CD8-positive, alpha-beta memory T cell (primary cell): ENCODE measurements at places on chromosomes 3 and 15.

DNA sequence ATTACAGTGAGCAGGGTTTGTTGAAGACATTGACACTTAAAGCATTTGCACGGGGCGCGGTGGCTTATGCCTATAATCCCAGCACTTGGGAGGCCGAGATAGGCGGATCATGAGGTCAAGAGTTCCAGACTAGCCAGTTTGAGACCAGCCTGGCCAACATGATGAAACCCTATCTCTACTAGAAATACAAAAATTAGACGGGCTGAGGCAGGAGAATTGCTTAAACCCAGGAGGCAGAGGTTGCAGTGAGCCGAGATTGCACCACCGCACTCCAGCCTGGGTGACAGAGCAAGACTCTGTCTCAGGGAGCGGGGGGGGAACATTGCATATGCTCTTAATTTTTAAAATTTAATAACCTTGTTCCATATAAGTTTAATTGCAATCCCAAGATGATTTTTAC is 11.9 kb downstream of the STT3B start:
- DNase-seq: no peak

DNA sequence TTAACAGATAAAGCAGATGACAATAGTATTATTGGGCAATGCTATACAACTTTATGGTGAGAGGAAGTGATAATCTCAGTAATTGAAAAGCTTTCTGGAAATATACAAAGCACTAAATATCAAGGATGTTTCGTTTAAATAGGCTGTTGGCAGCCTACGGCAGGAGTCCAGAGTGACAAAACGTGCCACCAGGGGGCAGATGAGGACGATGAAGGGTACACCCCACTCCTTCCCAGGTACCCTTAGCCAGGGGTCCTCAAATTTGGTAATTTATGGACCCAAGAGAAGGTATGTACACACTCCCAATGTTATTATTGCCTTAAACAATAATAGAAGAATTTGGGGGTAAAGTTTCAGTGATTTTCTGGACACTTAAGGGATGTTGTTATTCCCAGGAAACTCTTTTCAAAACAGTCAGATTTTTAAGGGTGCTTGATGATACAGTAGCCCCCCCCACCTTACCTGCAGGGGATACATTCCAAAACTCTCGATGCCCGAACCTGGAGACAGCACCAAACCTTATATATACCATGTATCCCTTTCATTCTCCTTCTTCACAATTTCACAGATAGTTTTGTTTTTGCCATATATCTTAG is 1.4 kb upstream of the MAGEL2 start:
- DNase-seq: no peak

GRCh38 chr15:79570004-79570403 is 137.9 kb downstream of the MINAR1 start:
- no peak for DNase-seq

DNA sequence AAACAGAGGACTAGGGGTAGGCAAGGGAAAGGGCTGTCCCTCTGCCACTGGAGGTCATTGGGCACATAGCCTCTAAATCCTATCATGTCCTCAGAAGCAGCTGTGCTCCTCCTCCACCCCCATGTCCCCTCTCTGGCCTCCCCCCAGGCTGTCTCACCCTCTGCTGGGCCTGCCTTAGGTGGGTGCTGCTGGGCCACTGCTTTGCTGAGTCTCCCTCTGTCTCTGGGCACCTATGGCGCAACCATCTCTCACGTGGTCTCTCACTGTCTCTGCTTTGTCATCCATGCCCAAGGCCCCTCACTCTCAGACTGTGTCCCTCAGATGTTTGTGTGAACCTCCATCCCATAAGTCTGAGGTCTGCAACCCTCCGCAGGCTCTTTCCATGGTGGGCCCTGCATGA is 35.0 kb upstream of the IQCF6 start:
- no peak for DNase-seq

DNA sequence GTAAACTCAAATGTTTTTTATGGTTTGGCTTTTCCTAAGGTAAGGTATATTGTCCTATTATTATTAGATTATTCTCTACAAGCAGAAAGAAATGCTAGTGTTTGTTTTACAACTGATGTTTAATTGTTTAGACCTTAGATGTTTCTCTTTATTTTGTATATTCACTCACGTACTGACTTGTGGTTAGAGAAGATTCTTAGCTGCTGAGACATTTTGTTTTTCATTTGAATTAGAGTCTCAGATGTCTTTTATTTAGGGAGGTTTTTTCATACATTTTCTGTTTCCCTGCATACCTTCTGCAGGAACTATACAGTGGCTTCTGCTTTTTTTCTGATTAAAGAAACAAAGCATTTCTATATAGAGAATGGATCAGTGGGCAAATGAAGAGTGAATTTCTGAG is 110.9 kb downstream of the MYRIP start:
- no peak for DNase-seq

DNA sequence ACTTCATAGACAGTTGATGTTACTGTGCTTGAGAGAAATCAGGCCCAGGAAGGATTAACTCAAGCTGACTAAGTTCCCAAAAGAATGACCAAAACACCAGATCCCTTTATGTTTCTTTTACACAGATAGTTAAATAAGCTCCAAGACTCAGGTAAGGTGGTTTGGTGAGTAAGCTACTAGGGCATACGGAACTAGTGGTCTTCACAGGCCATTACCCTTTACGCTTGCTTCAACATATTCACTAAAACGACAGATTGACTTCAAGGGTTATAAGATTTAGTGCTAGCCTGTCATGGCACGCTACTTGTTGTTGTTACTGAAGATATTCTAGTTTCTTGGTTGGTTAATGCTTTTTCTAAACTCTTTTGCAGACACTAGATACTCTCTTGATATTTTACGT is 369.3 kb downstream of the LPP start:
- DNase-seq: no peak

DNA sequence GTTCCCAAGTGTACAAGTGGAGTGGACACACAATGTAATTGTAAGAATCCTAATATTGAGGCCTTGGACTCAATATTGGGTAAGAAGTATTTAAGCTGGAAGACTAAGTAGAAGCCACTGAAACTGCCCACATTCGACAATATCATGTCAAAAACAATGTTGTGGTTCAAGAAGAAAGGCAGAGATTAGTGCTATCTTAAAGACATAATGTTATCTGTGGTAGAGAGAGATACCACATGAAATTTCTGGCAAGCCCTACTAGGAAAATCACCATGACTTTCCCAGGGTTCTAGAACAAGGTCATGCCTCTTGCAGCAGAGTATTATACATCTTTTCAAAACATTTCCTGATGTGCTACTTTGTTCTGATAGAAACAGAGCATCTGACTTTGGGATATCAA is 192.6 kb downstream of the RAP2B start:
- DNase-seq: no peak

DNA sequence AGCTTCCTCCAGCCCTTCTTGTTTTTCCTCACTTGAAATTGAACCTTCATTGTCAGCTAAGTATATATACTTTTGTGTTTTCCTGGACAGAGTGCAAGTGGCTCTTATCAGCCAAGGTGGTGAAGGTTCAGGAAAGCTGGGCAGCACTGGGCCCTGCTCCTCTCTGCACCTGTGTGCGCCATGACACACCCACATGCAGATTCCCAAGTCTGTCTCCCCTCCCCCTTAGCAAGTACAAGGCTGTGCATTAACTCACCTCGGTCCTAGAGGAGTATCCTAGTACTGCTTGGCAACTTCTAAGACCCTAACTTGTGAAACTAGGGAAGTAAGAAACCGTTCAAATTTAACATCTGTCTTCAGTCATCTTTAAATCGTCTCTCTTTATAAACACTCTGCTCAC is 85.8 kb downstream of the SLC49A4 start:
- DNase-seq: no peak

GRCh38 chr15:28889346-28889745 is 3.6 kb downstream of the APBA2 start:
- no peak for DNase-seq

GRCh38 chr3:159583662-159584061 is 405.0 kb upstream of the IL12A start:
- no peak for DNase-seq

DNA sequence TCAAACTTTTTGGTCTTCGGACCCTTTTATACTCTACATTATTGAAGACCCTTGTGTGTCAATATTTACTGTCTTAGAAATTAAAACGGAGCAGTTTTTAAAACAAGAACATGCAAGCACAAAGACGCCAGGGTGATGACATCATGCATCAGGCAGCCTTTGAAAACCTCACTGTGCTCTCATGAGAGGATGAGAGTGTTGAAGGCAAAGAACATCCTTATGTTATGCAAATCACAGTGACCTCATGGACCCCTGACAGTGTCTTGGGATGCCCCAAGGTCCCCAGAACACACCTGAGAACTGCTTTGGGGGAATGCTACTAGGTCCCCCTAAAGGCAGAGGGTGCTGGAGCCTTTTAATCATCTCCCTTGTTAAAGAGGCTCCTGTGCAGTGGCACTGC is 51.6 kb downstream of the CHDH start:
- DNase-seq: no peak

DNA sequence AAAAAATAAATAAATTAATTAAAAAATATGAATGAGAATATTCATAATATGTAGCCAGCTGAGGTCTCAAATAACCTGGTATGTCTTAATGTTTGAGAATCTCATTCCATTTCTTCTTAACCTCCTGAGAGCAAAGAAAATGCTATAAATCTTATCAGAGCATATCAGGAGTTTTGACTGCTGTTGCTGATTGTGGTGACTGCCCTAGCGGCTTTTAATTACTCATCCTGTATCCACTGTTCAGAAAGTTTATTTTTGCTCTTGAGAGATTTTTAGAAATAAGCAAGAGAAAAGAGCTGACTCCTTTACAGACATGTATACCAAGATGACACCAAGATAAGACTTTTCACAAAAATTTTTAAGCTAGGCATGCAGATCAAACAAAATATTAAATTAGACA is 454.8 kb upstream of the CBLB start:
- DNase-seq: no peak

DNA sequence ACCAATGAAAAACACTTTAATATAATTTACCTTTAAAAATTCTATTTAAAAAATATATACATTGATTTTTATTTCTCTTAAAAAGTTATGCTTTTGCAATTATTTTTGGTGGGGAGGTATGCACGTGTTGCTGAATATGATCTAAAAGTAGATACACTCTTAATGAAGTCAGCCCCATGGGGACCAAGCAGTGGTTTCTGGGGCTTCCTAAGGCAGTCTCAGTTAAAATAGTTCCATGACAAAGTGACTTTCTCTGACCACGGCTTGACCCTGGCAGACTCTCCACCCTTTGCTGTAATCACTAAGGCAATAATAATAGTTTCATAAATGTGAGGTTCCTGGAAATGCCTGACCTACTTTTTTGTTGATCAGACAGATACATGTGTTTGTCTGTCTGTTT is 50.4 kb downstream of the CCR4 start:
- DNase-seq: no peak

GRCh38 chr3:10555263-10555662 is 49.9 kb upstream of the ATP2B2 start:
- no peak for DNase-seq

DNA sequence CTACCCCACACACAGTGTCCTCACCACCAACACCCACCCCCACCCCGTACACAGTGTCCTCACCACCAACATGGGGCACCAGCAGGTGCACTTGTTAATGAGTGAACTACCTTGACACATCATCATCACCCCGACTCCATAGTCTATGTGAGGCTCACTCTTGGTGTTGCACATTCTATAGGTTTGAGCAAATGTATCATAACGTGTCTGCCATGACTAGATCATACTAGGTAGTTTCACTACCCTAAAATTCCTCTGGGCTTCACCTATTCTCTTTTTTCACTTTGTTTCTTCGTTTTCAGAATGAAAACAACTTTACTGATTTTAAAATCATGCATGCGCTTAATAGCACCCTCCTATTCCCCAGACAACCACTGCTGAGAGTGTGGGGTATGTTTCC is 102.6 kb upstream of the SLC6A6 start:
- no peak for DNase-seq

GRCh38 chr3:54535619-54536018 is 392.2 kb downstream of the LRTM1 start:
- DNase-seq: no peak

DNA sequence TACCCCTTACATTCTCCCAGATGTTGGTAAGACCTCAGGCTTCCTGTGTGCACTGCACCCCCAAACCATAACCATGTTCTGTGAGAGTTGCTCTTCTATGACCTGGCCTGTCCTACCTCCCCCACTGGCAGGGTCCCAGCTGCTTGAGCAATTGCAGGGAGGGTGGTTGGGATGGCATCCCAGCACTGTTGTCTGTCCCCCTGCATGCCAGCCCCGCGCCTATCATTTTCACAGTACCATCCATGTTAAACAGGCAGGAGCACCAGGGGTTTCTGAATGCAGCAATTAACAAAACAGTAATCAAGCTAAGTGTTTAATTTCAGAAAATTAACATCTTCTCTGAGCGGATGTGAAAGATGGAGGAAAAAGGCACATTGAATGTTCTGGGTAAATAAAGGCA is 345.5 kb downstream of the EPHB1 start:
- DNase-seq: no peak
